ENCODE measurements at places on chromosomes 12 and 14.

DNA sequence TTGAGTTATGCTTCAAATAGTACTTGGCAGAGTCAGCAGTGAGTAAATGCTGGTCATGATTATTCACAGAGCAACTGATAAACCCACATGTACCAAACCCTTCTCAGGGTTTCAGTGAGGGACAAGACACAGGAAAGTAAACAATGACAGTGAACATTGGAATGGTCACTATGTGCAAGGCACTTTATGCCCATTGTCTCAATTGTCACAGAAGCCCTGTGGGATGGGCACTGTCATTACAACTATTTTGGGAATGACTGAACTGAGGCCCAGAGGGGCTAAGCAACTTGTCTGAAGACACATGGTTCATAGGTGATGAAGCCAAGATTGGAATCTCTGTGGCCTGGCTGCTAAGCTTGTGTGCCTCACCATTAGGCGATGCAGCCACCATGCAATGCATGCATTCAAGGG lies 238.5 kb downstream of the RBM19 start:
- DNase-seq, result no peak

GRCh38 chr14:90553921-90554336 lies 157.1 kb downstream of the CALM1 start:
- no peak for DNase-seq

- DNase-seq, result no peak
Measured at GRCh38 chr12:19998411-19998810, 369.9 kb upstream of the PDE3A start.

- DNase-seq, result no peak
Measured at GRCh38 chr12:54082397-54082892, 28.8 kb downstream of the HOXC4 start.

- DNase-seq, result no peak
Measured at GRCh38 chr12:78271546-78271945, 440.9 kb downstream of the NAV3 start.

- no peak for DNase-seq
Measured at GRCh38 chr12:91954326-91954725, 191.3 kb downstream of the BTG1 start.

DNA sequence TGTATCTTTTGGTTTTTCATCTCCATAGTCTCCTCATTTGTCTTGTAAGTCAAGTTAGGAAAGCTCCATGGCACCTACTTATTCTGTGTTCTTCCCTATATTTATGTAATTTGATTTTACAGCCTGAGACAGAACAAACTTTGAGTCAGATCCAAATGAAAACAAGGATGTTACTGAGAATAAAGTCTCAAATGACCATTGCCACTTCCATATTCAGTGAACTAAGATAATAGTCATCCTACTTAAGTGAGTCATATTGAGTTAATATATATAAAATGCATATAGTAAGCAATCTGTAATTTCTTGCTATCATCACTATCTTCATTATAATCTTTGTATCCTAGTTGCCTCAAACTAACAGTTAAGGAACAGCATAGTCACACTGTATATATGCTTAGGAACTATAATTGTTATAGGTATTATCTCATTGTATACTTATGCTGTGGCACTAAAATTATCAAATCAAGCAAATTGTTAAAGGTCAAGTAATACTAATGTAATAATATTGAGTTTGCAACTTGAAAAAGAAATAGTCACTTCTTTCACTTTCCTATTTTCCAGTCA lies 30.8 kb downstream of the TMTC3 start:
- DNase-seq, result no peak

GRCh38 chr12:100337727-100338126 lies 19.1 kb upstream of the SLC17A8 start:
- DNase-seq, result no peak

- DNase-seq, result no peak
Measured at GRCh38 chr14:22554498-22555383, 34.3 kb downstream of the DAD1 start.

DNA sequence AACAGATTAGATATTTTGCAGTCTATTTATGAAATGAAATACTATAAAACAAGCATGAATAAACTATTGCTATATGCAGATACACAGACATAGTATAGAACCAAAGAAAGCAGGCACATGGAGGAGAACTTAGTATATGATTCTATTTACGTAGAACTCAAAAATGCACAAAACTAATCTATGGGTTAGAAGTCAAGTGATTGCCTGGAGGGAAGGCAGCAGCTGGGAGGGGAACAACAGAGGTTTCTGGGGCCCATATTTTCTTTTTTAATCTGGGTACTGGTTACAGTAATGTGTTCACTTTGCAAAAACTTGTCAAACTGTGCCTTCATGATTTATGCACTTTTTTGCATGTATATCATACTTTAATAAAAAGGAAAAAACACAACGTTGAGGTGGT lies 202.0 kb downstream of the BCAT1 start:
- DNase-seq, result no peak

DNA sequence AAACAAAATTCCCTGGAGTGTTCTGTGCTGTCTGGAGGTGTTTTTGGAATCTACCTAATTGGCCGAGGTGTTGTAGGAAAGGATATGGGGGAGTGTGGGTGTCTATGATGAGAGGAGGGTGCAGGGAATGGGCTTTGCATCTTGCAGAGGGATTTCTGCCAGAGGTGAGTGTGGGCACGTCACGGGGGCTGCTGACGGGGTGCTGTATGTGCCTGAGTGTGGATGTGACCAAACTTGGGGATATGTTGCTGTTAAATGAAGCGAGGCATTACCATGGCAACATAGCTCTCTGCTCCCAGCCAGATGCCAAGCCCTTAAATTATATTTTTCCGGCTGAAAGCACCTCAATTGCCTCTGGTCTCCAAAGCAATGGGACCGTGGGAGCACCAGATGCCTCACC lies 44.3 kb upstream of the SPTLC2 start:
- DNase-seq, result no peak

- no peak for DNase-seq
Measured at GRCh38 chr12:23771240-23771949, 178.1 kb downstream of the SOX5 start.

DNA sequence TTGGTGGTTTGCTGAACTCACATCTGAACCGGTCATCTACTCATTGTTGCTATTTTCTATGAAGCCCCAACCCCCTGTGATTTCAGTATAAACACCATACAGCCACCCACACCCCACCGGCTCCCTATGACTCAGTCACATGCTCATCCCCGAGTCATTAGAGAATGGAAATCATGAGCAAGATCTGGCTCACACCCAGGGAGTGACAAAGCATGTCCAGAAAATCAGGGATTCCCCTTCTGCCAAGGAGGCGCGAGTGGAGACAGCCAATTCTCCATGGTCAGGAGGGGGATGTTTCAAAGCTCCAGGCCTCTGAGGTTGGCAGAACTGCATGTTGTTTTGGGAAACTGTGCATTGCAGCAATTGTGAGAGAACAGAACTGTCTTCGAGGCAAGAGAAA lies 657.5 kb upstream of the TBX3 start:
- no peak for DNase-seq

- DNase-seq, result no peak
Measured at GRCh38 chr12:128381946-128382345, 115.0 kb downstream of the TMEM132C start.

DNA sequence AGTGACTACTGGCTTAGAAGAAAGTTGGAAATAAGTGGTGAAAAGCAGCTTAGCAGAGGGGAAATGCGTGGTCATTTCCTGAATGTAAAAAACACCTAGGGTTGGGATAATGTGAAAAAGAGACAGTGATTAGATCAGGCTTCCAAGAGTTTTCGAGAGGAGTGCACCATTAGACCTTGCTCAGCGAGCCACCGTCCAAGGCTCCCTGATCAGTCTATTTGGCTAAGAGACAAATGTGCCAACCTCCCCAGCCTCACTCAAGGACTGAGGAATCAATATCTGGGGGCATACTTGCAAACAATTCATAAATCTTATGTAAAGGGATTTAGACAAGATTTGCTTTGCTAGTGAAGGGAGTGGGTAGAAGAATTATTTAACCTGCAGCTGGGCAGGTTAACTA lies 594.5 kb downstream of the NRXN3 start:
- no peak for DNase-seq

DNA sequence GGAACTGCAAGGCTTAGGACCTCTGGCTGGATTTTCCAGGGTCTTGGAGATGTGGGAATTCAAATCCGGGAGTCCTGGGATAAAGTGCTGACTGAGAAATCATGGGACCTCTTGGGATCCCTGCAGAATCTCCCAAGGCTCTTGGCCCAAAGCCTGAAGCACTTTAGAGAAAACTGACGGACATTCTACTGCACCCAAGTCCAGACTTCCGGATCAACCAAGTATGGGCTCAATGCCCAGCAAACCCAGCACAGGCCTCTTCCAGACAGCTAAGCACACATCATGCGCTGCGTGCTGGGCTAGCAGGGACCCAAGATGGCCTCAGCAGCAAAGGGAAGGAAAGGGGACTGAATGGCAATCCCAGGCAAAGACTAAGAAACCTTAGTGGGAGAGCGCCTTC lies 85.0 kb downstream of the ACTN1 start:
- no peak for DNase-seq

DNA sequence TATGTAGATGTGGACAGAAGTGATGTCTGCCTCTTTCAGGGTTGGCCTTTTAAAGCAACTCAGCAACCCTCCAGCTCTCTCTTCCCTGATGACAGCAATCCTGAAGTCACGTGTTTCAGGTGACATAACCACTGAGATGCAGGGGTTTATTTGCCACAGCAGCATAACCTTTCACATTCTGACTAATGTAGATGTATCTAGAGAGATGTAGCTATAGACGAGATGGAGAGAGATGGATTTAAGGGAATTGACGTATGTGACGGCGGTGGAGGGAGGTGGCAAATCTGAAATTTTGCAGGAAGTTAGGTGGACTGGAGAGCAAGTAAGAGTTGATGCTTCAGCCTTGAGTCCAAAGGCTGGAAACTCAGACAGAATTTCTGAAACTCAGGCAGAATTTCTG lies 126.0 kb downstream of the ZFP36L1 start:
- DNase-seq, result no peak

GRCh38 chr12:41972598-41972997 lies 172.1 kb downstream of the GXYLT1 start:
- no peak for DNase-seq

DNA sequence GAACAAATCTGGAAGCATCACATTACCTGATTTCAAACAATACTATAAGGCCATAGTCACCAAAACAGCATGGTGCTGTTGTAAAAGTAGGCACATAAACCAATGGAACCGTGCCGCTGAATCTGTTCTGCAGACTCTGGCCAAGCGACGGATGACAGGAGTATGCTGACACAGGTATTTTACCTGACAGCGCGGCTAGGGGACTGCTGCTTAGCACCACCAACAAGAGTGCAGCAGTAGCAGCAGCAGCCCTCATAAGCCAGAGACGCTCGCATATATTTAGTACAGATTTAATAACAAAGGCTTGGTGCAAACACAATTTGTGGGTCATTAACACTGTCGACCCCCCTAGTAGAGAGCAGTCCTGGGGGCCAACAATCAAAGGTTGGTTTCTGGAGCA lies 677.6 kb upstream of the LMO3 start:
- no peak for DNase-seq

DNA sequence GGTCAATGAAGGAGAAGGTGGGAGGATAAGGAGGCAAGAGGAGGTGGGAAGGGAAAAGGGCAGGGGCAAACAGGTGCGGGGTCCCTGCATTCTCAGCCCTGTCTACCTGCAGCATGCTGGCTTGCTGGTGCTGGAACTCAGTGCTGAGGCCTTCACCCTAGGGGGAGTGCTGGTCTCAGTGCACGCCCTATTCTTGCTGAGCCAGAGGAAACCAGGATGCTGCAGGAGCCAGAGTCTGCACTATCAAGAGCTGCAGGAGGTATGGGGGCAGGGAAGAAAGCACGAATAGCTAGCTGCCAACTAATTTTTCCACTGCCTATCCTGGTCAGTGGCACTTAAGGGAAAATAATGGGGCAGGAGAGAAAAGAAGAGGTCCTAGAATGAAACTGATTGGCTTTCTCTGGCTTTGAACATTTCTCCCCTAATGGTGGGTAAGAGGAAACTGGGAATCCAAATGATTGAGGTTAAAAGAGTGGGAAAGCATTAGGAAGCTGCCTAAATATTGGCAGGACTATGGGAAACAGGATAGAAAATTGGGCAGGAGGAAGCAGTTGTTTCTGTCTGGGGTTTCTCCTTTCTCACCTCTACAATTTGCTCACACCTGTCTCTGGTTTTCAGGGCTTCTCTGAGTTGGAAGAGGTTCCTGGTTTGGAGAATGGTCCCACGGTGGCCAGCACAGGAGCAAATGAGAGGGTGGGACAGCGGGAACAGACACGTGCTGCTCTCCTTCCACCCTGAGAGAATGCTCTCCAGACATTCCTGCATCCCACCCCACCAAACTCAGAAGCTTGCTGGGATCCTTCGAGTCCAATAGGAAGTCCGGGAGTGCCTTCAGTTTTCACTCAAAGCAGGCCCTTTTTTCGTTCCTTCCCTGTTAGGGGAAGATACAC lies 1.9 kb downstream of the TMEM253 start:
- DNase-seq, result no peak

GRCh38 chr14:64008016-64008415 lies 155.2 kb downstream of the SYNE2 start:
- DNase-seq, result no peak

DNA sequence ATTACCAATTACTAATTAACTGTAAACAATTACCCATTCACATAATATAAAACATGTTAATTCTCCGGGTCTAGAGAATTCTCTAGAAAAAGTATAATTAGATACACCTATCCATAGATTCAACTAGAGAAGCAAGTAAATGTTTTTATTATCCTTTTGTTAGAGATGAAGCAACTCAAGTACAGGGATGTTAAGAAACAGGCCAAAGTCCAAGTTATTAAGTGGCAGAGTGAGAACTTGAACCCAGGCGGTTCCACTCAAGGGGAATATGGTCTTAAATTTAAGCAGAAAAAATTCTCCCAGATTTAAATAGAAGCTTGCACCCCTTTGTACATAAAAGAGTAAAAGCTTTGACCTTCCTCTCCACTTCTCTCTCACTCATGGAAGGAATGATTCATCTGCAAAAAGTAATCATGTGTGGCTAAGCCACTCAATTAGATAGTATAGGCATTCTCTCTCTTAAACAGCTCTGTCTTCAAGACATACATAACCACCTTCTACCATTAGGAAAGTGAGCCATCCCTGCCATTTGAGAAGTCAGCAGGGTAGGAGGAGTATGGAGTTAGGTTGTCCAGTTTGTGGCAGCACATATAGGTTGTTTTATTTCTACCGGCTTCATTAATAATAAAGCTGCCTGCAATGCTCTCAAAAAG lies 34.1 kb downstream of the ERGIC2 start:
- DNase-seq, result no peak

- DNase-seq, result no peak
Measured at GRCh38 chr12:41521872-41522379, 333.8 kb downstream of the PDZRN4 start.

GRCh38 chr12:101086490-101087135 lies 123.4 kb downstream of the SLC5A8 start:
- no peak for DNase-seq

GRCh38 chr14:49939884-49940510 lies 47.1 kb downstream of the ARF6 start:
- no peak for DNase-seq

- DNase-seq, result no peak
Measured at GRCh38 chr12:104966677-104967076, 8.6 kb upstream of the SLC41A2 start.
